HuH-7 (cell line): ENCODE measurements at places on chromosomes 12 and 14.

- DNase-seq = no peak
Observed at GRCh38 chr14:23704890-23705289, 68.7 kb downstream of the DHRS2 start.

DNA sequence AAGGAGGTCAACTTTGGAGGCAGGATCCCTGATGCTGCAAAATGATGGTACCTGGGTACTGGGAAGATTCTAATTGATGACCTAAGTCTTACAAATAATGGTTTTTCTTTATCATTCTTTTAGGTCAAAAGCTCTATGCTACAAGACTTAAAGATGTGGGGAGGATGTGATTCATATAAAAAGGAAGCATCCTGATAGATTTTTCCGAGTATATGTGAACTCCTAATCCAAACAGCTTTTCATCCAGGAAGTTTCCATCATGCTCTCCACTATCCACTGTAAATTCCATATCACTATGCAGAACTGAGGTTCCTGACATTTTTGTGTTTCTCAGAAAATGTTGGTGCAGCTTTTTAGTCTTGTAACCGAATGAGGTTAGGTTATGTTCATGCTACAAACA lies 293.2 kb downstream of the PAWR start:
- DNase-seq = no peak

- DNase-seq = no peak
Observed at GRCh38 chr12:72925716-72926115, 653.5 kb downstream of the TRHDE start.

DNA sequence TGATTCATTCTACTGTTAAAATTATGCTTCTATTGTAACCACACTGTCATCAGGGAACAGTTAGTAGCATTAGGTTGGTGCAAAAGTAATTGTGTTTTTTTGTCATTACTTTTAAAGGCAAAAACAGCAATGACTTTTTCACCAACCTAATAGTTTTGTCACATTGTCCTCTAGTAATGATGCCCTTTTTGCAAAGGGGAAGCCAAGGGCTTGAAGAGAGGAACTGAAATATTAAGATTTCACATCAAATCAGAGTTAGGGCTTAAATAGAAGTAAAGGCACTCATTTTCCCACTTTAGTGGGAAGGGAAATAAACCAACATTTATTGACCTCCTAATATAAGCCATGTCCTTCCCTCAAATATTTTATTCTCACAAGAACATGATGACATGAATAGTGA lies 273.7 kb downstream of the NRXN3 start:
- DNase-seq = no peak

DNA sequence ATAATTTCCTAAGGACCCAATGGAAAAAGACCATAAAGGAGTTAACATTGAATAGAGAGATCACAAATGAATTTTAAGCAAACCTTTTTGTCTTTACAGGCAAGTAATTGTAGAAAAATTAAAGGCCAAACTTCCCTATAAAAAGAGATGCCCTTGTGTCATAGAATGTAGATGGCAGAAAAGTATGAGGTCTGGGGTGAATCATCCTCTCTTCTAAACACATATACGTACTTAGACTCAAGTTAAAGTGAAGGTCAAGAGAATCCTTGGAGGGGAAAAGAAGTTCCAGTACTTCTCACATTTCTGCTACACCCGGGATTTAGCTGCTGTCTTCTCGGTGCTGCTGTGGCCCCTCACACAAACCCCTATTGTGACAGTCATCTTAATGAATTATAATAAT lies 116.2 kb upstream of the ARID2 start:
- DNase-seq = no peak

GRCh38 chr14:100256339-100256895 lies 17.5 kb downstream of the YY1 start:
- no peak for DNase-seq

DNA sequence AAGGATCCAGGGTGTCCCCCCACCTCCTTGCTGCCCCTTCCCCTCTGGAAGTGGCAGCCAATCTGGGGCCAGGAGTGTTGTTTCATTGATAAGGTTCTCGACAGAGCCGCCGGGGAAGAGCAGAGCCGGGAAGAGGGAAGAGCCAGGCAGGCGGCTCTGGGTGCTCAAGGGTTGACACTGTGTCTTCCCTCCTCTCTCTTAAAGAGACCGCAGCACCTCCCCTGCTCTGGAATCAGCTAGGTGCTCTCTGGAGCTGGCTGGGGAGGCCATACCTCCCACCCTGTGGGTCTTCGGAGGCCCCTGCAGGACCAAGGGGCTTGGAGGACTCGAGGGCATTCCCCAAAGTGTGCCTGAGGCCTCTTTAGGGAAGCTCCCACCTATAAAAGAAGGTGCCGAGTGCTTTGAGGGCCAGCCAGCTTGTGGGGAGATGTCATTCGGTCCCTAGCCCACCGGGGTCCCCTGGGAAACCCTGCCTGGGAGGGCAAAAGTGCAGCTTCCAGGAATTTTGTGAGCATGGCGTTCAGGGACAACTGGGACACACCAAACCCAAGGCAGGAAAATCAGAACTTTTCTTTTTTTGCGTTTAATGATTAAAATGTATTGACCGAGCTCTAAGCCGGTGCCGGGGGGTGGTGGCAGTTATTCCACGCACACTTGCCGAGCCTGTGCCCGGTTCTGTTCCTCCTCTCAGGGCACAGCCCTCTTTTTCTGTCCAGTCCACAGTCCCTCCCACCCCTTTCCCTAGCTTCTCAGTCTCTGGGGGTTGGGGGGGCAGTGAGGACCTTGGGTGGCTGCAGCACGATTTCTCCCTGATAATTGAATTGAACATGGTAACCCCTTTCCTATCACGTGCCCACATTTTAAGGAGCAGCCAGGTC lies 3.0 kb downstream of the SETD1B start:
- DNase-seq = no peak

- no peak for DNase-seq
Observed at GRCh38 chr12:132419631-132420246, 70.2 kb upstream of the FBRSL1 start.

- no peak for DNase-seq
Observed at GRCh38 chr12:14560904-14561574, 6.6 kb downstream of the PLBD1 start.

- DNase-seq = no peak
Observed at GRCh38 chr12:79692860-79693577, 2.3 kb upstream of the PAWR start.

DNA sequence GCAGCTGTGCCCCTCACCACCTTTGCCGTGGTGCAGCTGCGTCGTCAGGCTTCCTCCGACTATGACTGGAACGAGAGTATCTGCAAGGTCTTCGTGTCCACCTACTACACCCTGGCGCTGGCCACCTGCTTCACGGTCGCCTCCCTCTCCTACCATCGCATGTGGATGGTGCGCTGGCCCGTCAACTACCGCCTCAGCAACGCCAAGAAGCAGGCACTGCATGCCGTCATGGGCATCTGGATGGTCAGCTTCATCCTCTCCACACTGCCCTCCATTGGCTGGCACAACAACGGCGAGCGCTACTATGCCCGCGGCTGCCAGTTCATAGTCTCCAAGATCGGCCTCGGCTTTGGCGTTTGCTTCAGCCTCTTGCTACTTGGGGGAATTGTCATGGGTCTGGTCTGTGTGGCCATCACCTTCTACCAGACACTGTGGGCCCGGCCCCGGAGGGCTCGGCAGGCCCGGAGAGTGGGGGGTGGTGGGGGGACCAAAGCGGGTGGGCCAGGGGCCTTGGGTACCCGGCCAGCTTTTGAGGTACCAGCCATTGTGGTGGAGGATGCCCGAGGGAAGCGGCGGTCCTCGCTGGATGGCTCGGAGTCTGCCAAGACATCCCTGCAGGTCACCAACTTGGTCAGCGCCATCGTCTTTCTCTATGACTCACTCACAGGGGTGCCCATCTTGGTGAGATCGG lies 2.6 kb downstream of the GPR162 start:
- no peak for DNase-seq

DNA sequence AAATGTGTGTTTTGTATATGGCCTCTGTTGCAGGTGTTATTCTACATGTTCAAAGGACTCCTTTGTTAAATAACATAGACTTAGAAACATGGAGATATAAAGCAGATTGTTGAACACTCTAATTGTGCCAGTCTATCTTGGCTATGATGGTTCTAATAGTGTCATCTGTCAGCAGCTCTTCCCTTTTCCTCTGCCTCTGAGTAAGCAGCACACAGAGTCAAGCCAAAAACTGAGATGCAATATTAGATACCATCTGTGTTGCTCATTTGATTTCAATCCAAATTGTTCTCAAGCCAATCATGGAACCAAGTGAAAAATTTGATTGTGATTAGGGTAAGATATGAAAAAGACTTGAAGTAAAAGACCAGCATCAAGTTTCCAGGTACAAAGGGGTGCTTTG lies 871.1 kb upstream of the MGAT4C start:
- no peak for DNase-seq

- peak; percentile 40 for DNase-seq
Observed at GRCh38 chr14:55381040-55381439, 30.6 kb downstream of the ATG14 start.

GRCh38 chr14:40656311-40656710 lies 950.4 kb upstream of the LRFN5 start:
- no peak for DNase-seq

GRCh38 chr14:23069413-23069806 lies 12.1 kb upstream of the CDH24 start:
- DNase-seq = no peak

- no peak for DNase-seq
Observed at GRCh38 chr14:66072190-66073084, 413.7 kb upstream of the CCDC196 start.

GRCh38 chr12:42281278-42281677 lies 43.2 kb upstream of the YAF2 start:
- peak; percentile 71 for DNase-seq

DNA sequence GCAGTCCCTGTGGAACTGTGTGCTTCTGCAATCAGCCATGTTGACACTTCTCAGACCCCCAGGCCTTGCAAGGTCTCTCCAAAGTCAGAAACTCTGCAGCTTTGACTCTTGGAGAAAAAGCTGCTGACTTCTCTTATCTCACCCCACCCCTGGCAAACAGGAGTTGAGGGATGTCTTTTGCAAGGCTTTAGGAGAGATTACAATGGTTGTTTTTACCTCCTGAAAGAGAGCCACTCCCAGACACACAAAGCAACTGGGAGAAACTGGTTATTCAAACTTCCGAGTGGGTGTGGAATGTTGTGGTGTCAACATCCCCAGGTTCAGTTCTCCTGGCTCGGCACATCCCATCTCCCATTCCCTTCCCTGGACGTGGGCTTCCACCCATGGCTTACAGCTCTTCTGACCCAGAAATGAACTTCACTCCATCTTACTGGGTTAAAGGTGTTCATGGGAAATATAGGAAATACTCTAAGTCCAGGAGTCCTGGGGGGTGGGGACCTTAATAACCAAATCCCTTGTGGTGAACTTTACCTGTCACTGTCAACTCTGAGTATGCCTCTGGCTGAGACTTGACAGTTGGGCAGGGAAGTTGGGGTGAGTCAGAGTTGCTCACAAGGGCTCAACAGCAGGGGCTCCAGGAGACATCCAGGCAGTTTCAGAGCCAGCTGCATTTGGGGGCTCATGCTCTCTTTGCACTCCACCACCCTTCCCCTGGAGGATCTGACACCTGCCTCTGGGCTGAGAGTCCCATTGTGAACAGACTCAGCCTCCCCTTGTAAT lies 41.9 kb downstream of the CCDC177 start:
- no peak for DNase-seq

- no peak for DNase-seq
Observed at GRCh38 chr12:93824514-93825500, 147.6 kb downstream of the CRADD start.

DNA sequence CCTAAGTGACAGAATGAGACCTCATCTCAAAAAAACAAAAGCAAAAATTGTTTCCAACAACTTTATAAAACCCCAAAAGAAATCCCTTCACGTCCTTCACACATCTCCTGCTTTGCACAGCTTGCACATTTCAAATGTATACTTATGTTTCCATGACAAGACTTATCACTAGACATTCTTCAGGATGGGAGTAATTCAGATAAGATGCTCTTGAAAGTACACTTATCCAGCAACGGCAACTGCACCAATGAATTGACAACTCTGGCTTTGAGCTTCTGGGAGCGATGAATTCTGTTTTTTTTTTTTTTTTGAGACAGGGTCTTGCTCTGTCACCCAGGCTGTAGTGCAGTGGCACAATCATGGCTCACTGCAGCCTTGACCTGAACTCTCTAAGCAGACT lies 30.8 kb upstream of the AKAP5 start:
- no peak for DNase-seq

DNA sequence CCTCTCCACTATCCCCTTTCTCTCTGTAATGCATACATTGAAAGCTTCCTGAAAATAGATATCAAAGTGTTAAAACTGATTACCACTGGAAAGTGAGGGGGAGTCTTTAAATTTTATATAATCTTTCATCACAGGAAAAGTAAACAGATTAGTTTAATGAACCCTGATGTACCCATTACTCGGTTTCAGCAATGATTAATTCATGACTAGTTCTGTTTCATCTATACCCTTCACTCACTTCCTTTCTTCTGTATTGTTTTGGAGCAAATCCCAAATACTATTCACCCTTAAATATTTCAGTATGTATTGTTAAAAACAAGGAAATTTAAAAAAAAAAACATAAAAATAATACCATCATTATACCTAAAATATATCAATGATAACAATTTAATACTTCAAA lies 67.3 kb upstream of the TMCC3 start:
- no peak for DNase-seq

GRCh38 chr14:97298331-97298730 lies 501.1 kb downstream of the VRK1 start:
- peak; percentile 12 for DNase-seq

GRCh38 chr12:119711693-119712092 lies 43.8 kb downstream of the PRKAB1 start:
- no peak for DNase-seq

DNA sequence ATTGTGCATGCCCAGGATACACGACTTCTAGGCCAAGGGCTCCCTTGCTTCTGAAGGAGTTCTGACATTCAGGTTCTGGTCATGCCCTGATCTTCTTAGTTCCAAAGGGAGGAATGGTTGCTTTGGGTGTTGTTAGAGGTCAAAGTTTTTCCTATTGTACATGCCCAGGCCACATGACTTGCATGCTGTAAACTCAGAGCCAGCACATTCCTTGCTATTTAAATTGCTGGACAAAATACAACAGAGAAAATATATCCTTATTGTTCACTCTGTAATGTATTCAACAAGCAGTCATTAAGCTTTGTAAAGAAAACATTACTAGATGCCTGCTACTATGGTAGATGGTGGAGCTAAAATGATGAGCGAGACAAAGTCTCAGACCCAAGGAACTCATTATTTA lies 71.2 kb upstream of the COCH start:
- no peak for DNase-seq

GRCh38 chr12:23236066-23236780 lies 611.3 kb downstream of the ETNK1 start:
- DNase-seq = peak; percentile 13

GRCh38 chr14:52599974-52600373 lies 47.3 kb downstream of the GPR137C start:
- no peak for DNase-seq

GRCh38 chr12:106291342-106291741 lies 11.2 kb upstream of the TCP11L2 start:
- DNase-seq = no peak

GRCh38 chr14:104882991-104883660 lies 18.1 kb downstream of the CEP170B start:
- no peak for DNase-seq
